ENCODE measurements at places on chromosomes 5 and 9. TPM values are rescaled to one million over a fixed set of nuclear protein-coding genes. Genes with fewer than 3 reads are reported as not detected.

- no peaks in the 10 kb centered on the region for H3K36me3 ChIP-seq
- no peak within 1 kb of the TSS for H3K4me3 ChIP-seq
- DNase-seq, result no peak
- peak within 1 kb of the TSS; percentile 22 for H3K27ac ChIP-seq
Measured at GRCh38 chr5:149944666-149945065, at the start of gene PDE6A. Gene PDE6A (minus strand): TSS chr5:149944793. CDS start chr5:149944673, 120 bp downstream.

Gene SETX
- total RNA-seq, result 51.4 TPM

DNA sequence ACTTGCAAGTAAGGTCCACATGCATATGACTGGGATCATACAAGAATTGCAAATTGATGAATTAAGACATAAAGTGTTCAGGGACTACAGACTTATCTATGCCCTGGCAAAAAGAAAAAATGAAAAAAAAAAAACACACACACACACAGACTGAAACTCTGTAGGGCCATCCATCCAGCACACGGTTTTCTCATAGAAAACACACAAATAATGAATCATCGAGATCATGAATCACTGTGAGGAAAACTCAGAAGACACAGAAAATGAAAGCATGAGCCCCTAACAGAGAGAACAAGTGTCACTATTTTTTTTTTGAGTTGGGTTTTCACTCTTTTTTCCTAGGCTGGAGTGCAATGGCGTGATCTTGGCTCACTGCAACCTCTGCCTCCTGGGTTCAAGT lies 185.2 kb downstream of the IRX2 start:
- no peak overlapping the region for H3K4me3 ChIP-seq
- no peak for DNase-seq
- H3K27ac ChIP-seq, result no peak overlapping the region
- peaks cover 22% of the 10 kb centered on the region for H3K27me3 ChIP-seq
- no peaks in the 10 kb centered on the region for H3K36me3 ChIP-seq

GRCh38 chr5:16025681-16026080 lies 153.9 kb downstream of the MARCHF11 start:
- H3K27ac ChIP-seq, result peak overlapping the region; percentile 89
- peaks cover 11% of the 10 kb centered on the region for H3K27me3 ChIP-seq
- no peaks in the 10 kb centered on the region for H3K36me3 ChIP-seq
- DNase-seq, result no peak
- peaks cover 20% of the 10 kb centered on the region for H3K4me1 ChIP-seq

Gene SAXO1
- total RNA-seq, result 0.43 TPM

- H3K27ac ChIP-seq, result peak overlapping the region; percentile 35
- H3K4me3 ChIP-seq, result no peak overlapping the region
- no peak for DNase-seq
- H3K36me3 ChIP-seq, result peaks cover 6% of the 10 kb centered on the region
- no peaks in the 10 kb centered on the region for H3K27me3 ChIP-seq
- peaks cover 11% of the 10 kb centered on the region for H3K4me1 ChIP-seq
Measured at GRCh38 chr9:130731355-130731754, 37.8 kb downstream of the EXOSC2 start.

DNA sequence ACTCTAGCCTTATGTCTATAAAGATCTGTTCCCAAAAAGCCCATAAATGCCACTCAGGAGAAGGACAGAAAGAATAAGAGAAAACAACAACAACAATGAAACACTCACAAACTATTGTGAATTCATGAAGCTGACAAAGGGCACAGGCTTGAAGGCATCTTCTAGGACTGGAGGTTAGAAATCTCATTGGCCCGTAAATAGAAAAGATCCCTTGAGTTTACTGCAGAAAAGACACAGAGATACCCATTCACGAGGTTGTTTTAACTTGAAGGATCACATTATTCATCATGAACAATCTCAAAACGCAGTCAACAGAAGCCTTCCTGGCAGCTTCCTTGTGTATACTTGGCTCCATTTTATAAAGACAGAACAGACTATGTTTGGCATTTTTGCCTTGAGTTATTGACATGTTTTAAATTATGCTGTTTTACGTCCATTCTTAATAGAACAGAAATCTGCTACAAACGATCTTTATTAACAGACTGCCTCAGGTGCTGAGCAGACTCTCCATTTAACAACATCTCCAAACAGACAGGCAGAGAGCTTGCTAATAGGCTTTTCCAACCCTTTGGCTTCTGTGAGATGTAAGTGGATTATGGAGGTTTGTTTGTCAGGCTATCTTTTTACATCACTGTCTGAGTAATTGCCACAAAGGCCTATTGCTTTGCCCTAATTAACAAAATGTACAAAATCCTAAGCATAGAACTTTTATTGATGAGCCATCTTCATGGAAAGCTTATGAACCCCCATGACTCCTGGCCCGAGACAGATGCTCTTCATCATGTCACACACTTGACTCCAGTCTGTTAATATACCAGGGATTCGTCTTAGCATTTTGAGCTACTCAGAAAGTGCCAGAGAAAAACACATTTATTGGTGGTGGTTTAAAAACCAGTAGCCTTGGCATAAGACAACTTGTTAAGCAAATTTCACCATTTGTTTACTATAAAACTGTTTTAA lies 735.3 kb upstream of the ZNF608 start:
- no peak for DNase-seq
- peaks cover 67% of the 10 kb centered on the region for H3K4me1 ChIP-seq
- H3K27ac ChIP-seq, result no peak overlapping the region
- H3K36me3 ChIP-seq, result no peaks in the 10 kb centered on the region
- H3K27me3 ChIP-seq, result no peaks in the 10 kb centered on the region

Gene GABRB2
- 0.78 TPM for total RNA-seq

DNA sequence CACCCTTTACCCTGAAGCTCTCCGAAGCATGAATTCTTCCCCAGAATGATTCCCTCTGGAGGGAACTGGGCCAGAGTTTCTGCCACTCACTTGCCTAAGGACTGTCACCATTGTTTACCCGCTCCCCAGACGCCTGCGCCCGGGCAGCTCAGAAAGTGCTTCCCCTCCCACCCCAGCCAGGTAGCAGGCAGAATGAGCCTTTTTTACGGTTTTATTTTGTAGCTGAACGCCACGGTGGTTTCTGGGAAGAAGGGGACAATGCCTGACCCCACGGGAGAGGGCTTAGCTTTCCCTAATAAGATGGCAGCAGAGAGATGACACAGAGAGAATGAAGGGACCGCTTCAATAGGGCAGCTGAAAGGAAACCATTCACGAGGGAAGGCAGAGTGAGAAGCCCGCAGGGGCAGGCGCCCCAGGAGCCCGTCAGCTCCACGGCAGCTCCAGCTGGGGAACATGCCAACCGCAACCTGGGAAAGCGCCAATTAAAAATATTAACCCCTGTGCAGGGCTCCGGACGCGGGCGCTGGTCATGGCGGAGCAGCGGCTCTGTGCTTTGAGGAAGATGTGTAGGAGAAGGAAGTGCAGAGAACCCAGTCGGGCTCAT lies 20.4 kb upstream of the NTNG2 start:
- peak overlapping the region; percentile 42 for H3K4me3 ChIP-seq
- no peak overlapping the region for H3K27ac ChIP-seq
- no peaks in the 10 kb centered on the region for H3K36me3 ChIP-seq
- DNase-seq, result no peak

GRCh38 chr5:60377826-60378225 lies 322.1 kb downstream of the DEPDC1B start:
- no peak for DNase-seq
- H3K4me3 ChIP-seq, result no peak overlapping the region
- peaks cover 2% of the 10 kb centered on the region for H3K36me3 ChIP-seq
- H3K4me1 ChIP-seq, result peaks cover 15% of the 10 kb centered on the region

Gene TUBB4B
- 148 TPM for total RNA-seq

DNA sequence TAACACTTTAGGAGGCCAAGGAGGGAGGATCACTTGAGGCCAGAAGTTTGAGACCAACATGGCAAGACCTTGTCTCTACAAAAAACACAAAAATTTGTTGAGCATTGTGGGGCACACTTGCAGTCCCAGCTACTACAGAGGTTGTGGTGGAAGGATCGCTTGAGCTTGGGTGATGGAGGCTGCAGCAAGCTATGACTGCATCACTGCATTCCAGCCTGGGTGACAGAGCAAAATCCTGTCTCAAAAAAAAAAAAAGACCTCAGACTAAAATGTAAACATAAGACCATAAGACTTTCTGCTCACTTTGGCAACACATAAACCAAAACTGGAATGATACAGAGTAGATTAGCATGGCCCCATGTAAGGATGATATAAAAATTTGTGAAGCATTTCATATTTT lies 24.6 kb upstream of the NANS start:
- no peaks in the 10 kb centered on the region for H3K36me3 ChIP-seq
- H3K27me3 ChIP-seq, result peaks cover 1% of the 10 kb centered on the region
- DNase-seq, result no peak
- H3K27ac ChIP-seq, result no peak overlapping the region

- H3K27me3 ChIP-seq, result no peaks in the 10 kb centered on the region
- peaks cover 14% of the 10 kb centered on the region for H3K36me3 ChIP-seq
- H3K4me3 ChIP-seq, result no peak overlapping the region
- peaks cover 15% of the 10 kb centered on the region for H3K4me1 ChIP-seq
- DNase-seq, result no peak
Measured at GRCh38 chr9:80410106-80410505, 838.3 kb downstream of the TLE4 start.

DNA sequence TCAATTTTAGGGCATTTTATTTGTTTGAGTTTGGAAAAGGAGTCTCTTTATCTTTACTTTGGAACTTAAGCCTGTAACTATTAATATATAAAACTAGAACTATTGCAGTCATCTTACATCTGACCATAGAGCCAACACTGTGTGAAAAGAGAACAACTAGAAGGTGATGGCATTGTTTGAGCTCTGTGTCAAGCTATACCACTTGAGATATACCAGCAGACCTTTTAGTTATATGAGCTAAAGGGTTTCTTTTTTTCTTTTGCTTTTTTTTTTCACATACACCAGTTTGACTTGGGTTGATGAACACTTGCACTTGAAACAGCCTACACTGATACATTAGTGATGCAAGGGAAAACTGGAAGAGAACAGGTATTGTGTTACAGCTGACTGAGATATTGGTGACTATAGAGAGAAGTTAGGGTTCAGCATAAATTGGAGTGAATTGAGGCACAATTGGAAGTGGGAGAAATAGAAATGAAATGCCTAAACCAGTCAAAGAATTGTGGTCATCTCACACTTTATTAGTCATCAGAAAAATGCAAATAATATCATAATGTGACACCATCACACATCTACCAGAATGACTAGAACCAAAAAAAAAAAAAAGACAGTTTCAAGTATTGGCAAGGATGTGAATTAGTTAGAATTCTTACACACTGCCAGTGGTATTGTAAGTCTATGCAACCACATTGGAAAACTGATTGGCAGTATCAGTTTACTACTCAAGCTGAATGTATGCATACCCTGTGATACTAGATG lies 60.9 kb downstream of the ADRB2 start:
- no peak overlapping the region for H3K27ac ChIP-seq
- H3K36me3 ChIP-seq, result no peaks in the 10 kb centered on the region
- H3K4me1 ChIP-seq, result no peaks in the 10 kb centered on the region

Gene RORB
- total RNA-seq, result 0.43 TPM

GRCh38 chr5:179595916-179596315 lies 27.6 kb downstream of the HNRNPH1 start:
- H3K4me1 ChIP-seq, result no peaks in the 10 kb centered on the region
- no peak overlapping the region for H3K27ac ChIP-seq
- no peak overlapping the region for H3K4me3 ChIP-seq
- no peak for DNase-seq

GRCh38 chr9:70100362-70100761 lies 56.7 kb downstream of the MAMDC2 start:
- H3K27ac ChIP-seq, result no peak overlapping the region
- H3K36me3 ChIP-seq, result no peaks in the 10 kb centered on the region
- H3K4me3 ChIP-seq, result no peak overlapping the region
- H3K4me1 ChIP-seq, result peaks cover 3% of the 10 kb centered on the region
